ENCODE measurements at places on chromosomes 7 and 10. TPM values are rescaled to one million over a fixed set of nuclear protein-coding genes. Genes with fewer than 3 reads are reported as not detected.

The SEM1 gene
- 44.8 TPM for total RNA-seq

The SSC4D gene
- total RNA-seq: 1.3 TPM

The ABCB1 gene
- 4.5 TPM for total RNA-seq

The GARS1 gene
- 32.3 TPM for total RNA-seq

The CDH23 gene
- total RNA-seq: 4.8 TPM

The GHRHR gene
- not detected for total RNA-seq

The SBDS gene
- 210 TPM for total RNA-seq

The ELN gene
- total RNA-seq: 29.9 TPM
